ENCODE measurements at places on chromosomes 6 and 20. TPM values are rescaled to one million over a fixed set of nuclear protein-coding genes. Genes with fewer than 3 reads are reported as not detected.
A peak's percentile ranks its signal among the peaks of the same experiment; 100 is the strongest.

The ESR1 gene
- total RNA-seq = 3.5 TPM

The SPEF1 gene
- total RNA-seq = 2.5 TPM

DNA sequence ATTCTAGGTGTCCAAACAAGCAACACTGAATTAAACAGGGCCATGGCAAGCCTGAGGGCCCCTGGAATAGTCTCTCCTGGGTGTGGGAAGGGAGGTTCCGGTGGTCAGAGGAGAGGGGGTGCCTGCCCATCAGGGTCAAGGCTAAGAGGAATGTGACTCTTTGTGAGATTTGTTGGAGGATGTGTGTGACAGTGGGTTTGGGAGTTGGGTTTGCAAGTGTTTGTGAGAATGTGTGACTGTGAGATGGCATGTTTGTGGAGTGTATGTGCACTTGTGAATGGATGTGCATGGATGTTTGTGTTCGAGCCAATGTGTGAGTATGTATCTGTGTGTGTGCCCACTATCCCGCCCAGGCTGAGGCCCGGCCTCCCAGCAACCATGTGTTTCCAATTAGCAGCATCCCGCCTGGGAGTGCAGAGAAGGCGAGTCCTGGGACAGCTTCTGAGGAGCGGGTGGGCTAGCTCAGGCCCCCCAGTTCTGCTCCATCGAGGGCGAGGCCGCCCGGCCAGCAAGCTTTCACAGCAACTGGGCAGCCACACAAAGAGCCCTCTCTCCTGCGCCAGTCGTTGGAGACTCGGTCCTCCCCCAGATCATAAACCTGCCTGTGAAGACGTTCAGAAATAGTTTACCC is 12.6 kb downstream of the FOXC1 start:
- H3K27me3 ChIP-seq = peaks cover 14% of the 10 kb centered on the region
- H3K27ac ChIP-seq = no peak overlapping the region
- H3K36me3 ChIP-seq = no peaks in the 10 kb centered on the region
- H3K4me1 ChIP-seq = peaks cover 26% of the 10 kb centered on the region
- no peak overlapping the region for H3K4me3 ChIP-seq

The OLIG3 gene
- not detected for total RNA-seq

DNA sequence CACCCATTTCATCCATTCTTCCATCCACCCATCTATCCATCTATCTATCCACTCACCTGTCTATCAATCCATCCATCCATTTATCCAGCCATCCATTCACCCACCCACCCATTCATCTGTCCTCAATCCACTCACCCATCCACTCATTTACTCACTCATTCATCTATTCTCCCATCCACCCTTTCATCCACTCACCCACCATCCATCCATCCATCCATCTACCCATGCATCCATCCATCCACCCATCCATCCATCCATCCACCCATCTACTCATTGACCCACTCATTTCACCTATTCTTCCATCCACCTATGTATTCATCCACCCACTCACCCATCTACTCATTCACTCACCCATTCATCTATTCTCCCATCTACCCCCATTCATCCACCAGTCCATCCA is 24.2 kb upstream of the PTGIS start:
- H3K27ac ChIP-seq = no peak overlapping the region
- H3K4me1 ChIP-seq = no peaks in the 10 kb centered on the region
- no peaks in the 10 kb centered on the region for H3K27me3 ChIP-seq

GRCh38 chr6:54959820-54960219 is 113.2 kb downstream of the FAM83B start:
- H3K36me3 ChIP-seq = no peaks in the 10 kb centered on the region
- H3K27me3 ChIP-seq = no peaks in the 10 kb centered on the region
- no peak overlapping the region for H3K27ac ChIP-seq

The NRSN1 gene
- total RNA-seq = not detected

GRCh38 chr20:43736588-43737158 is 9.9 kb upstream of the GTSF1L start:
- no peak overlapping the region for H3K27ac ChIP-seq
- H3K4me1 ChIP-seq = no peaks in the 10 kb centered on the region
- no peak overlapping the region for H3K4me3 ChIP-seq
- H3K36me3 ChIP-seq = no peaks in the 10 kb centered on the region
- no peaks in the 10 kb centered on the region for H3K27me3 ChIP-seq
- no peak for DNase-seq

The SLC17A4 gene
- total RNA-seq = not detected

The NCOA6 gene
- total RNA-seq = 32.8 TPM

The OTOR gene
- not detected for total RNA-seq

- no peaks in the 10 kb centered on the region for H3K36me3 ChIP-seq
- no peak for DNase-seq
- H3K4me1 ChIP-seq = peaks cover 23% of the 10 kb centered on the region
- peaks cover 73% of the 10 kb centered on the region for H3K27me3 ChIP-seq
- H3K27ac ChIP-seq = no peak overlapping the region
- peak overlapping the region; percentile 8 for H3K4me3 ChIP-seq
Measured at GRCh38 chr6:5997420-5997987, 9.2 kb downstream of the NRN1 start.

The APOM gene
- total RNA-seq = 4.4 TPM

GRCh38 chr6:167279766-167280446 is 11.2 kb upstream of the UNC93A start:
- no peak for DNase-seq
- H3K27me3 ChIP-seq = no peaks in the 10 kb centered on the region
- H3K36me3 ChIP-seq = no peaks in the 10 kb centered on the region
- H3K4me3 ChIP-seq = no peak overlapping the region
- H3K27ac ChIP-seq = no peak overlapping the region

The SLC17A9 gene
- 0.78 TPM for total RNA-seq

The CDH4 gene
- 0.22 TPM for total RNA-seq

DNA sequence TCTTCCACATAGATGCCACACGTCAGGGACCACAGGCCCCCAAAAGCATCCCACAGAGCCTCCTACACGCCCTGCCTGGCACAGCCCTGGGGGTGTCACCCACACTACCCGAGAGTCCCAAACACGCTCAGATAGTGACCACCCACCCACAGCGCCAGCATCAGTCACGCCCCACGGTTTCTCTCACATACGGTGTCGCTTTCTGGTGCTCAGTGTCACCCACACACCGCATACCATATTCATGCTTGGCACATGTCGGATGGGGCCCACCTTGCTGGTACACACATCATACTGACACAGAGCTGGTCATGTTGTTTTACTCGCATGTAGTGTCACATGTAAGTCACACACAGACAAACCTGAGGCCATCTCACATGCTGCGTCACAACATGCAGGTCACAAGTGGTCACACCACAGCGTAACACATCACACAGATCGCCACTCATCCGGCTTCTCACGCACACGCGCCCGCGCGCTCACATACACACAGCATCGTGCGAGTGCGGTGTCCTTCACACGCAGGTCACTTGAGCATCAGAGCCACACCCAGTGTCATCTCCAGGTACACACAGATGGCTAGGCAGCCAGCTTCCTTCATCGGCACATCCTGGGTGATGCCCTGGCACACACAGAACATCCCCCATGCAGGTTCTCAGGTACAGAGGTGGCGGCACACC is 3.4 kb downstream of the TEAD3 start:
- no peak for DNase-seq
- H3K36me3 ChIP-seq = no peaks in the 10 kb centered on the region
- no peaks in the 10 kb centered on the region for H3K27me3 ChIP-seq
- peaks cover 18% of the 10 kb centered on the region for H3K4me1 ChIP-seq

The TNFAIP3 gene
- 5.9 TPM for total RNA-seq

GRCh38 chr6:71080826-71081225 is 124.0 kb upstream of the B3GAT2 start:
- peaks cover 7% of the 10 kb centered on the region for H3K4me1 ChIP-seq
- no peak overlapping the region for H3K27ac ChIP-seq
- H3K4me3 ChIP-seq = no peak overlapping the region
- no peaks in the 10 kb centered on the region for H3K27me3 ChIP-seq
- no peak for DNase-seq

GRCh38 chr20:47857187-47857568 is 71.9 kb upstream of the SULF2 start:
- no peaks in the 10 kb centered on the region for H3K27me3 ChIP-seq
- DNase-seq = no peak
- H3K27ac ChIP-seq = no peak overlapping the region
- H3K36me3 ChIP-seq = no peaks in the 10 kb centered on the region

GRCh38 chr6:84428300-84428907 is 201.0 kb upstream of the CEP162 start:
- peak; percentile 5 for DNase-seq
- H3K4me1 ChIP-seq = no peaks in the 10 kb centered on the region
- no peak overlapping the region for H3K4me3 ChIP-seq
- H3K27ac ChIP-seq = no peak overlapping the region

DNA sequence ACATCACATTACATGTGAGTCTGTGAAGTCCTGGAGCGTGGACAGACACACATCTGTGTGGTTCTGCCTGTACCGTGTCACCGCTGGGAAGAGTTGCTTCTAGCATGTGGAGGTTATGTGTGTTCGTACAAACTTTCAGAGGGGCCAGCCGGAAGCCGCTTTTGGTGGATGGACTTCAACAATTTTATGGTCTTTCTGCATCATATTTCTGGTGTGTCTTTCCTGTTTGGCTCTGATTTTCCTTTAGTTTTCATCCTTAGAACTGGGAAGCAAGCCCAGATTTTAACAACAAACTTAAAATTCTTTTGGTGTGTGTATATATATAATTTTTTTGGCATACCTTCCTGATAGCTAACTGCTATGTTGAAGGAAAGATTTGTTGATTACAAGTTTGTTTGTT is 71.2 kb downstream of the TIAM2 start:
- peaks cover 4% of the 10 kb centered on the region for H3K4me1 ChIP-seq
- DNase-seq = no peak
- no peak overlapping the region for H3K4me3 ChIP-seq
- H3K27me3 ChIP-seq = no peaks in the 10 kb centered on the region
- H3K27ac ChIP-seq = no peak overlapping the region

The HLA-DQA2 gene
- total RNA-seq = not detected

The TCF21 gene
- 1.4 TPM for total RNA-seq

The KCNQ5 gene
- 11.3 TPM for total RNA-seq

GRCh38 chr6:151179321-151179720 is 60.4 kb upstream of the AKAP12 start:
- no peak for DNase-seq
- no peak overlapping the region for H3K4me3 ChIP-seq
- no peaks in the 10 kb centered on the region for H3K27me3 ChIP-seq
- H3K4me1 ChIP-seq = peaks cover 12% of the 10 kb centered on the region
- H3K27ac ChIP-seq = no peak overlapping the region

- no peak overlapping the region for H3K4me3 ChIP-seq
- DNase-seq = no peak
- no peak overlapping the region for H3K27ac ChIP-seq
- peaks cover 7% of the 10 kb centered on the region for H3K4me1 ChIP-seq
- H3K36me3 ChIP-seq = no peaks in the 10 kb centered on the region
Measured at GRCh38 chr6:79230149-79230548, 4.3 kb downstream of the HMGN3 start.

DNA sequence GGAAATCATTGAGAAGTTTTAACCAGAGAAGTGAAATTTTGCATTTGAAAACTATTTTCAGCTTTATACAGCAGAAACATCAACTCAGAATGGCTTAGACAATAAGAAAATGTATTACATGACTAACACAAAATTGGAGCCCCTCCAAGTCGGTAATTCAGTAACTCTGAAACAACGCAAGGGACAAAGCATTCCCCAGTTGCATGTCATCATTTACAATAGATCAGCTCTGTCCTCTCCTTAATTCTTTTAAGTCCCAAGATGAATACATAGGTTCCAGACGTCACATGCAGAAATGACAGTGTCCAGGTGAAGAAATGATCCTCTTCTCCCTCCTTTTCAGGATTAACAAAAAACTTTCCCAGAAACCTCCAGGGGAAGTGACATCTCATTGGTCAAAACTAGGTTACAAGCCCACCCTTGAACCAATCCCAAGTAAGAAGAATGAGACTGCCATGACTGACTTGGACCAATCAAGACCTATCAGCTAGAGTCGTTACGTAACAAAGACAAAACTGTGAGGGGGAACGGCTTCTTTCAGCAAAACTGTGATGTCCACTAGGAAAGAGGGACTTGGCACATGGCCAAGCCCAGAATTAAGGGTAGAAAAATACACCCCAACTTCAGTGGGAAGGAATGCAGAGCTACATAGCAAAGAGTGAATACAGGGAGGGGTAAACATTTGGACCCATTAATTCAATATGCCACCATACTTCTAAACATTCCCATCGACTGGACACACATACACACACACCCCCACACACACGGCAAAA is 149.8 kb upstream of the PRND start:
- no peak overlapping the region for H3K27ac ChIP-seq
- no peaks in the 10 kb centered on the region for H3K27me3 ChIP-seq
- no peak for DNase-seq
- H3K4me3 ChIP-seq = no peak overlapping the region
- no peaks in the 10 kb centered on the region for H3K4me1 ChIP-seq

DNA sequence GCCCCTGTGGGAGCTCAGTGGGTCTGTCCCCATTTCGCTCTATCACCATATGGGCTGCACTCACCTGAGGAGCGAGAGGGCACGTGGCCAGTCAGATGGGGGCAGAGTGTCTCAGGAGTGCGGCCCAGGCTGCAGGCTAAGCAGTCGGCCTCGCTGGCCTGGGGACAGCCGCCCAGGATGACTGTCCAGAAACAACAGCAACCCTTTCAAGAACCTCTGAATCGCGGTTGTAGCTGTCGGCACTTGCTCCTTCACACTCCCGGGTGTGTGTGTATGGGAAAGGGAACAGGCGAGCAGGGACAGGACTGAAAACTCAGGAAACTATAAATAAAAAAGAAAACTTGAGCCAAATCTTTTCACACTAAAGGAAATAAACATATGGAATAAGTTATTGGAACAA is 63.1 kb downstream of the TFAP2A start:
- no peak for DNase-seq
- no peaks in the 10 kb centered on the region for H3K27me3 ChIP-seq
- no peaks in the 10 kb centered on the region for H3K4me1 ChIP-seq
- no peak overlapping the region for H3K27ac ChIP-seq

GRCh38 chr6:8944548-8944947 is 509.2 kb upstream of the SLC35B3 start:
- H3K4me3 ChIP-seq = no peak overlapping the region
- no peak for DNase-seq
- H3K27me3 ChIP-seq = no peaks in the 10 kb centered on the region
- no peaks in the 10 kb centered on the region for H3K4me1 ChIP-seq
- H3K27ac ChIP-seq = no peak overlapping the region

DNA sequence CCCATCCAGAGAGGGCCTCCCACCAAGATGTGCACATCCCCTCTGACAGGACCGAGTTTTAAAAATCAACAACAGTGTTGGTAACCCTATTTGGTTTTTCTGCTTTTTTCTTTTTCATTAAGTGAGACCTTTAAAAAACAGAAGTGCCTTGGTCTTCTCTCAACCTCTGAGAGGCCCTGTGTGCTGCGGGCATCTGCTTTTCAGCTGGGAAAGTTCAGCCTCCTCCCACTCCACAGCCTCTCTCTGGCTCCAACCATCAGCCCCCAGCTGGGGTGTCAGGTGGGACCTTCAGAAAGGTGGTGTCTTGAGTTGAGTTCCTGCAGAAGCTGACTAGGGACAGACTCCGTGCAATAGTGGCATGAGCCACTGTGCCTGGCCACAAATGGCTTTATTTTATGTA is 64.6 kb upstream of the ZMYND8 start:
- no peaks in the 10 kb centered on the region for H3K36me3 ChIP-seq
- no peak overlapping the region for H3K4me3 ChIP-seq
- no peak for DNase-seq
- H3K27me3 ChIP-seq = no peaks in the 10 kb centered on the region
